ENCODE measurements at places on chromosomes 5 and 9.

GRCh38 chr9:136026266-136026942 is 65.2 kb upstream of the UBAC1 start:
- DNase-seq = no peak

DNA sequence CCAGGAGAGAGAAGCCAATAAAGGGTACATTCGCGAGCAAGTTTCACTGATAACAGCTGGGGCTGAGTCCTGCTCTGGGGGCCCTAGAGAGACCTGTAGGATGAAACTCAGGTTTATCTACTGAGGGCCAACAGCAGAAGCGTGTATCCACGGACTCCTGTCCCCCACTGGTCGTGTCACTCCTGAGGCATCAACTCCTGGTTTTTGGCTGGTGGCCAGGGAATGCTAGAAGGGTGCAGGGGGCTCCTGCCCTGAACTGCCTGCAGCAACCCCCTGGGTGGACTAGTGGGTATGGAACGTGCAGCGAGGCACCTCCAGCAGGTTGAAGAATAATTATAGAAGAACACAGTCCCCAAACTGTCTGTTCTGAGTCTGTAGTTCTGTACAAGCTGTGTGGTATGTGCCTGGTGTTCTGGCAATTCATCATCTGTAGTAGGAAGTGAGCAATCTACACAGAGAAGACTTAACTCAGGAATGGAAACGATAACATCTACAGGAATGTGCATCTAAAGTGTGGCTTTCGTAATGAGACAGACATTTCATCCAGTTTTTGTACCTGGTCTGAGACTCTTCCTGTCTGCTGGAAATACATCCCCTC is 64.5 kb upstream of the GNA14 start:
- DNase-seq = no peak

DNA sequence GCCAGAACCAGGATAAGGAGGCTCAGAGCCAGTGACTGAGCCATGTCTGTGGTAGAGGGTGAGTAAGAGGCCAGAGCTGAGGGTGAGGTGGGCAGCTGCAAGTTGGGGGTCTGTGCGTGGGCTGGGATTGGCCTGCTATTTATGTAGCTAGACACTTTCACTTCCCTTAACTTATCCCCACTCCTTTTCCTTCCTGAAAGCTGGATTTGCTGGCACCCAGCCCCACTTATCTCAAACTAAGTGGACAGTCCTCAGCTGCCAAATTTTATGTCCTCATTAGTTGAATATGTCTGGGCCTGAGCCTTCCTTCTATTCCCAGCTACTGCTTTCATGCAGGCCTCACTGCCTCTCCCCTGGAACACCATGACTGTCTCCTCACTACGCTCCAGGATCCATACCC is at the start of gene CCL21:
TSS of gene CCL21 (minus strand) at position 114 of the 400 bp plus-strand sequence. CDS start at position 44, 70 bp downstream.
- DNase-seq = no peak

GRCh38 chr5:139049780-139050179 is 148.4 kb downstream of the SIL1 start:
- no peak for DNase-seq

- DNase-seq = no peak
These were observed 42.2 kb upstream of the UGT3A2 start for GRCh38 chr5:36108758-36109460.

DNA sequence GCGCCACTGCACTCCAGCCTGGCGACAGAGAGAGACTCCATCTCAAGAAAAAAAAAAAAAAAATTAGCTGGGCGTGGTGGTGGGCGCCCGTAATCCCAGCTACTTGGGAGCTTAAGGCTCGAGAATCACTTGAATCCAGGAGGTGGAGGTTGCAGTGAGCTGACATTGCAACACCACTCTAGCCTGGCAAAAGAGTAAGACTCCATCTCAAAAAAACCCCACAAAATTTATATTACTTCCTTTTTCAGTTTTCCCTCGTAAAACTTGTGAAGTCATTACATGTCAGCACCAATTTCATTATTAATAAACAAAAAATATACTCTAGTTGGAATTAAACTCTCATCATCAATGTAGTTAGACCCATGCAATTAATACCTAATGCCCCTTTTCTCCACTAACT is 43.9 kb downstream of the SHLD3 start:
- DNase-seq = no peak

DNA sequence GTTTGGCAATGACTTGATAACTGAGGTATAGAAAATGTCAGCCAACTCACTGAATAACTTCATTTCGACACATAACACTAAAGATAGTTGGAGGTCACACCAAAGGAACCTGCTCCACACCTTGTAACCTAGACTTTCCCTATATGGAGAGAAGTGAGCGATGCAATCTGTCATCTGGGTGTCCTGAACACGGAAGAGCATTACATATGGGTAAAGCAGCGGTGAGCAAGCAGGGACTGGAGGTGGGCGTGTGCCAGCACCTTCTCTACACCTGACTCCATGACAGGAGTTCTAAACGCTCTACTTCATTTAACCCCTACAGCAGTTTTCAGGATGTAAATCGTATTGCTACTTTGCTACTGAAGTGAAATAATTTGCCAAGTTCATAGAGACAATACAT is 152.8 kb downstream of the SLC12A2 start:
- DNase-seq = no peak

GRCh38 chr5:90810211-90810610 is 251.6 kb downstream of the ADGRV1 start:
- DNase-seq = no peak

GRCh38 chr9:70046274-70047070 is 2.8 kb downstream of the MAMDC2 start:
- no peak for DNase-seq

Data from iPS DF 19.7 (cell line).